ENCODE measurements at places on chromosomes 5 and 9.

DNA sequence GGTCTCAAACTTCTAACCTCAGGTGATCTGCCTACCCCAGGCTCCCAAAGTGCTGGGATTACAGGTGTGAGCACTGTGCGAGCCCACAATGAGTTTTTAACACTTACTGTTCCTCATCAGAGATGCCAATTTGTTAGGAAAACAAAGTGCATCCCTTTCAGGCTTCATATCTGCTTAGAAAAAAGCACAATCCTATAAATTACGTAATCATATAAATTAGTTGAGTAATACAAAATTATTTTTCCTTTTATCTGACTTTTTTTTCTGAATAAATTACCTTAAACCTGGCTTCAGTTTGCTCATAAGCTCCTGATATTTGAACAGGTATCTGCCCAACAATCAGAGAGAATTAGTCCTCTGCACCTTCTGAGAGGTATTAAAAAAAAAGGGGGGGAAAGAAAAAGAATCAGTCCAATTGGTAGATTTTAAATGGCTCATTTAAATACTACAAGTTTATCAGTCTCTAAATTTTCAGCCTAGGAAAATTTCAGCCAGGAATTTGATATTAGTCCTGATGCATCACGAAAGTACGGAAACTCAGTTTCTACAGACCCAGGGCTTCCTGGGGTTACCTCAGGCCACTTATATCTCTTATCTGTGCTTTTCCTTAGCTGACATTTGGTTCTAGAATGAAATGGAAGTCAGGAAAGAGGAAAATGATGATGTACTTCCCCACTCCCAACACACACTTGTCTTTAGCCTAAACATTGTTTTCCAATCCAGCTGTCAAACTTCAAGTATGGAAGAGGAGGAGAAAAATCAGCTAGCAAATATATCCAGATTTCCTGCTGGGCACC, 26.8 kb downstream of the ITGA1 start:
- DNase-seq = no peak

DNA sequence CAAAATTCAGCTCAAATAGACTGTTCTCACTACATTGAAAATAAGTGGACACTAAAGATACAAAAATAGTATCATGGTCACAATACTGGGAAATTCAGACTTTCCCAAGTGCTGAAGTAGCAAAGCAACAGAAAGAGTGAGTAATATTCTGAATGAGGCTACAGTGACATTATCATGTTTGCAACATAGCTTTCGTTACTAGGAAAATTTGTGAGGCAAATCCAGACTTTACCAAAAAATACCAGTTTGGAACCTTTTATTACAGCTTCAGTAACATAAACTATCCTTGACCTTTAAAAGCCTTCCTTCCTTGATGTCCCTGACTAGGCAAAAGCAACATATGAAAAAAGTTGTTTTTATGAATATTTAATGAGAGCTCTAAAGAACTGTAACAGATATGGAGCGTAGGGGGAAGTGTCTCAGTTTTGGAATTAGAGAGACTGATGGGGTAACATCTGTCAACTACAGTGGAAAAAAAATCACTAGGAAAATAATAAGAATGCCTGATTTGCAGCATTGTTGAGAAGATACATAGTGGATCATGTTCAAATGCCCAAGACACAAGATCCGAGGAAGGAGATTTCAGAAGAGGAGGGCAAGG, 312.9 kb downstream of the ADGRV1 start:
- DNase-seq = no peak

DNA sequence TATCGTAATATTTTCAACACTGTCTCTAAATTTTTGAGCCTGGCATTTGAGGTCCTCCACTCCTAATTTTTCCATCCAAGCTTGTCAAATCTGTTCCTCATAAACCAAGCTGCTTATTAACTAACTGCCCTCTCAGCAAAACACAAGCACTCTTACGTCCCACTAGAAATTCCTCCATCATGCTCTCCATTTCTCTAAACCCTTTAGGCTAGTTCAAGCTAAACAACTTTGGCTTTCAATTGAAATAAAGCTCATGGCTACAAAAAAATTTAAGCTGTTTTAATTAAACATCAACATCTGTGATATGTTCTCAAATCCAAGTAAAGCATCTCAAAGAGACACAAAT, 45.7 kb downstream of the RNF145 start:
- no peak for DNase-seq

GRCh38 chr9:34185778-34186551, 7.1 kb downstream of the UBAP1 start:
- peak; percentile 15 for DNase-seq

GRCh38 chr9:33264003-33264472, 470 bp downstream of the BAG1 start:
- DNase-seq = peak; percentile 65

- DNase-seq = no peak
Observed at GRCh38 chr5:181042722-181043121, 2.7 kb downstream of the BTNL9 start.

GRCh38 chr9:17862101-17862500, 283.2 kb downstream of the SH3GL2 start:
- DNase-seq = no peak
